CD4-positive, alpha-beta T cell treated with Interleukin-10 for 1 hour (primary cell): ENCODE measurements at places on chromosomes 6 and 20.

DNA sequence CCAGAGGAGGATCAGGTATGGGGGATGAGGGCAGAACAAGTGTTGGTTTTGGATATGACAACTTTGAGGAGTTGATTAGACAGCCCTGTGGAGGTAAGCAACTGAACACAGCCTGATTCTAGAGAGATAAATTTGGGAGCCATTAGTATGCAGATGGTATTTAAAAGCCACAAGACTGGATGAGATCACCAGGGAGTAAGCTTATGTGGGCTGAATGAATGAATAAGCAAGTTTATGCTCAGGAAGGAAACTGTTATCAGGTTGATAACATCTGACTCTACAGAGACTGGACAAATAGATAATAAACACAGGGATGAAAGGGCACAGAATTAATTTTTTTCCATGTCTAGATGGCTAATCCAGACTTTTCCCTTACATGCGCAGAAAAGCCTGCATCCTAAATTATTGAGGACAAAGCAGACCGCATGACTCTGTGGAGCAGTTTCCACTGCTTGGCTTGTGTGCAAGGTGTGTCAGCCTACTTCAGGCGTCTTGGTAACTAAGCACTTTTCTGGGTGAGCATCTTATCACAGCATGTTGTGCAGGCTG, 150.6 kb downstream of the GJA10 start:
- DNase-seq = no peak

- DNase-seq = no peak
Observed at GRCh38 chr6:28809947-28810658, 113.7 kb downstream of the TRIM27 start.

GRCh38 chr20:13089950-13090469, 81.2 kb downstream of the SPTLC3 start:
- DNase-seq = no peak

GRCh38 chr6:1109134-1109533, 202.8 kb upstream of the FOXQ1 start:
- no peak for DNase-seq

- no peak for DNase-seq
Observed at GRCh38 chr6:128138694-128139093, 237.8 kb upstream of the THEMIS start.

GRCh38 chr6:56724455-56724854, 81.8 kb upstream of the DST start:
- no peak for DNase-seq

- no peak for DNase-seq
Observed at GRCh38 chr6:100833972-100834574, 47.1 kb downstream of the ASCC3 start.

GRCh38 chr6:157906537-157907061, 75.1 kb upstream of the SYNJ2 start:
- no peak for DNase-seq

GRCh38 chr20:63696628-63697356, at the start of gene TNFRSF6B:
TSS of gene TNFRSF6B (plus strand) at chr20:63696652. CDS start at chr20:63696768, 116 bp downstream.
- no peak for DNase-seq

GRCh38 chr20:41553142-41553879, 64.9 kb downstream of the CHD6 start:
- DNase-seq = no peak

DNA sequence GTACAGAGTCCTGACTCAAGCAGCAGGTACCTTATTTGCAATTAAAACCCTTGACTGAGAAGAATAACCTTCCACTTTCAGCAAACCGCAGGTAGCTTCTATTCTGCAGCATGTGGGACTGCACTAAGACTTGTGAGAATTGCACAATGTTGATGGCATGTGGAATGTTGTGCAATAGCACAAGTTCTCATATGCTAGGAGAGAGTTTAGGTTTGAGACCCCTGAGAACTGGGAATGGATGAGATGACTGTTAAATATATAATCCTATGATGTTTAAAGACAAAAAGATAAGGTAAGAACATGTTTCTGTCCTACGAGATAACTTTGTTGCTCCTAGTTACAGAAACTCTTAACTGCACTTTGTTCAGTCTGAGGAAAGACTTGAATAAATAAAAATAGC, 194.6 kb downstream of the OTOR start:
- no peak for DNase-seq

DNA sequence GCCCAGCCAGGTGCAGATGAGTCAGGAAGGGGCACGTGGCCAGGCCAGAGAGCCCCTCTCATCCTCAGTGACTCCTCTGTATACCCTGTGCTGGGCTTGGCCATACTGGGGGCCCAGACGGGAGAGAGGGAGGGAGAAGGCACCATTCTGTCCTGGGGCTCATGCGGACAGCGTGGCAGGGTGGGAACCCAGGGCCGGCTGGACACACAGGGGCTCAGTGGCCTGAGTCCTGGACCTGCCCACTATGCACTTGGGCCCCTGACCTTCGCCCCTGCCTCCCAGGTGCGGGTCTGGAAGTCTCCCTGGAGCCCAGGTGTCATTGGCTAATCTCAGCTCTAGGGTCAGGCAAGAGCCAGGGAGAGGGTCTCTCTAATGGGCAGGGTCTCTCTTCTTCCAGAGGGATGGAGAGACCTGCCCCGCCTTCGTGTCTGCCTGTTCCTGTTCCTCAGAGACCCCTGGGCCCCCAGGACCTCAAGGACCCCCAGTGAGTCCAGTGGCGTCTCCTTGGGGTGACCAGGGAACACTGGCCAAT, 27.7 kb downstream of the COL20A1 start:
- no peak for DNase-seq

GRCh38 chr6:87799651-87800050, 97.6 kb upstream of the AKIRIN2 start:
- no peak for DNase-seq

GRCh38 chr6:1255636-1256365, 56.1 kb upstream of the FOXQ1 start:
- no peak for DNase-seq

DNA sequence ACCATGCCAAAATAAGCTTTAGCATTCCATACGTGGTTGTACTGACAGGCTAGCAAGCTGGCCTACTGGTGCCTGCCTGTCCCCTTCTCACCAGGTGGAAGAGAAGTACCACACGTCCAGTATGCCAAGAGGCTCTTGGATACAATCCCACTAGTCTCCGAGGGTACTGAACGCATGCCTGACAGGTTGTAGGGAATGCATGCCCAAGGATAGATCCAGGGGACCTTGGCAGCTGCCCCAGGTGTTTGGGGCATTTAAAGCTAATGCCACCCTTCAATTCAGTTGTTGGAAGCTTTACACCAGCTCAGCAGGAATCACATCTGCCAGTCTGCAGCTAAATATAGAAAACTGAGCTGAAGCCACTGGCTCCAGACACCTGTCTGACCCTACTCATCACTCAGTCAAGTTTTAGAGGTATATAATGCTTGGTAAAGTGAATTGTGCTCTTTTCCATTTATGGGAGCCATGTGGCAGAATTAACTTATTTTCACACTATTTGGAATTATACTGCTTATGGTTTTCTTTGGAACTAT, 4.9 kb downstream of the TUBB2B start:
- DNase-seq = no peak

DNA sequence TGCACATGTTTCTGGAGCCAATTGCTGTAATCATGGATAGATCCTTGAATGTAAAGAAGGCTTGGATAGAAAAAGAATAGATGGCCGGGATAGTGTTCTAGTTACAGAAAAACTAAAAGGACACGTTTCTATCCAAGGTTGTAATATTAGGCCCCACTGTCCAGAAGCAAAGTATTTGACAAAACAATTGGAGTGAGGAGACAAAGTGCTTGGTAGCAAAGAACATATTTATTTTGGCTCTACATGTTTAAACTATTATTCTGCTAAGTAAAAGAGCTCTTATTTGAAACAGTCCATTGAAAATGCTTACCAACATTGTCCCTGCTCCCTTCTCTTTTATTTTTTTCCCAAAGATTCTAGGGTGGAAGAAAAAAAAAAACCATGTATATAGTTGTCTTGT, 94.4 kb downstream of the MYO6 start:
- no peak for DNase-seq

DNA sequence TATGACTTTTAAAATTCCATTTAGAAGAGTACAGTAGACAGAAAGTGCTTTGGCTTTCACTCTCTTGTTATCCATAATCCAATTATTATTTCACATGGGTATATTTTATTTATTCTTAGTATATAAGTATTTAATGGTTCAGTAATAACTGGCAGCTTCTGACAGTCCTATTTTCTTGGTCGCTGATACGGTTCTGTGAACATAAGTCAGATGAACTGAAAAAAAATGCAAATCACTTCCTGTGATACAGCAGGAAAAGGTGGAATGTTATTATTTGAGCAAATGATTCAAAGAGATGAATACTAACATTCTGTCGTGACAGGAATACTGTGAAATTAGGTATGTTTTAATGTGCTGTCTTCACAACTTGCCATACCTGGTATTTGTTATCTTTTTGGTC, 132.3 kb downstream of the ARHGAP18 start:
- DNase-seq = no peak

DNA sequence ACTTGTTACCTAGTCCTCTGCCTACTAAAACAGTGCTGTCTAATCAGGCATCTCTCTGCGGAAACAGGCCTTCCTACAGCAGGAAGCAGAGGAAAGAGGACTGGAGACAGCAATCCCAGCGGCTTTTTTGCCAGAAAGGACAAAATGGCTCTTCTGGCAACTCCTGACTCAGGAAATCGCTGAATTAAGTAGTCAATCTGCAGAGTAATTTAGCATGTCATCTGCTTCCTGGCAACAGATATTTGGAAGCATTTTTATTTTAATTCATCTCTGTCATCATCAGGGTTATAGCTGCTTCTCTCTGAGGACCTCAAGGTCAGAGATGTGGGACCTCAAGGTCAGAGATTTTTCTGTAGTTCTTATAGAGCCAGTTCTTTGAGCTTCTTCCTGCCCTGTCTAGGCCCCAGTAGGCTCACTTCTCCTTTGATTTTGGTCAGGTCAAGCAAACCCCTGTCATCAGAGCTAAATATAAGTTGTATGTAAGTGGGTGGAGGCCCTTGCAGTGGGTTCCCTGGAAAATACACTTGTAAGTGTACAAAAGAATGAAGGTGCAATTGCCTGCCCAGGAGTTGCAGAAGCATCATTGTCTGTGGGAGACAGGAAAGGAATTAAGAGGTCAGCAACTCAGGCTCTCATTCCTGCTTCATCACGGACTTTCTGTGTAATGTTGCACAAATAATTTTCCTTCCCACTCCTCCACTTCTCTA, 229.4 kb downstream of the ALDH8A1 start:
- DNase-seq = no peak

DNA sequence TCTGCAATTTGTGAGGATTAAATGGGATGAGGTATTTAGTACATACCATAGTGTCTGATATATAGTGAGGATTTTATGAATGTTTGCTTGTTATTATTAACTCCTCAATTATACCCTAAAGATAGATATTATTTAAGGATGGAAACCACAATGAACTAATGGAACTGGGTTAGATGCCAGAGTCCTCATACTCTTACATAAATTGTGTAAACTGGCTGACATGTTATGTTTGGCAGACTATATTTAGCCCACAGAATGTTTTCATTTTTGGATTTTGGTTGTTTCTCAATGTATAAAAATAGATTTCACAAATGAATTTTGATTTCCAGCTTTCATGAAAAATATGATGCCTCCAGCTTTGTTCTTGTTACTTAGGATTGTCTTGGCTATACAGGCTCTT, 37.6 kb downstream of the HTR1B start:
- DNase-seq = no peak

DNA sequence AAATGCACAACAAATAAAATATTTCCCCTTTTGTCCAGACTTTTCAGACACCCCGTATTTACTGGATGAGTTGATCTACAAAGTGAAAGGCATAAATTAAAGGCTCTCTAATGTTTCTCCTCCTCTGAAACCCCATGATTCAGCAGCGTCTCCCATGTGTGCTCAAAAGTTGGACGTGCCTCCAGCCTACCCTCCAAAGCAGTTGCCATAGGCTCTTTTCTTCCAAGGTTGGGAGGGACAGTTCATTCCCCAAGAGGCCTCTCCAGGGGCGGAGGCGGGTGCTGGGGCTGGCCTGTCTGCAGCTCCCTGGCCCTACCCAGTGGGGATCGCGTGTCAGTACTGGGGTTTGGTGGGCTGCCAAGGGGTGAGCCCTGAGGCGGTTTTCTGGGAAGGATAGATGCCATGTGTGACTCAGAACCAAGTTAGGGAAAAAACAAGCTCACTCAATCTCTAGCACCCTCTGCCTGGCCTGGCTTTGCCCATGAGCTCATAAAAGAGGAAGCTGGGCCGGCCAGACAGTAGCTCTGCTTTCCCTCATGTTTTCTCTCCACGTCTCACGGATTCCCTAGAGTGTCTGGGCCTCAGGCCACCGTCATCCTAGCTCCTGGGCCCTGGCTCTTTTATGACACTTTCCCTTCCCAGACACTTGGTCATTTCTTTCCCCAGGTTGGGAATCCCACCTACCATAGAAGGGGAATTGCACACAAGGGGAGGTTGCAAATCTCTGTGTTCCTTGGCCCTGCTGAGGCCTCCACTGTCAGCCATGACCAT, 8.0 kb upstream of the IER3 start:
- no peak for DNase-seq

- DNase-seq = no peak
Observed at GRCh38 chr6:39593646-39594045, 131.6 kb downstream of the KIF6 start.

- DNase-seq = no peak
Observed at GRCh38 chr6:147551976-147552375, 43.5 kb downstream of the SAMD5 start.

DNA sequence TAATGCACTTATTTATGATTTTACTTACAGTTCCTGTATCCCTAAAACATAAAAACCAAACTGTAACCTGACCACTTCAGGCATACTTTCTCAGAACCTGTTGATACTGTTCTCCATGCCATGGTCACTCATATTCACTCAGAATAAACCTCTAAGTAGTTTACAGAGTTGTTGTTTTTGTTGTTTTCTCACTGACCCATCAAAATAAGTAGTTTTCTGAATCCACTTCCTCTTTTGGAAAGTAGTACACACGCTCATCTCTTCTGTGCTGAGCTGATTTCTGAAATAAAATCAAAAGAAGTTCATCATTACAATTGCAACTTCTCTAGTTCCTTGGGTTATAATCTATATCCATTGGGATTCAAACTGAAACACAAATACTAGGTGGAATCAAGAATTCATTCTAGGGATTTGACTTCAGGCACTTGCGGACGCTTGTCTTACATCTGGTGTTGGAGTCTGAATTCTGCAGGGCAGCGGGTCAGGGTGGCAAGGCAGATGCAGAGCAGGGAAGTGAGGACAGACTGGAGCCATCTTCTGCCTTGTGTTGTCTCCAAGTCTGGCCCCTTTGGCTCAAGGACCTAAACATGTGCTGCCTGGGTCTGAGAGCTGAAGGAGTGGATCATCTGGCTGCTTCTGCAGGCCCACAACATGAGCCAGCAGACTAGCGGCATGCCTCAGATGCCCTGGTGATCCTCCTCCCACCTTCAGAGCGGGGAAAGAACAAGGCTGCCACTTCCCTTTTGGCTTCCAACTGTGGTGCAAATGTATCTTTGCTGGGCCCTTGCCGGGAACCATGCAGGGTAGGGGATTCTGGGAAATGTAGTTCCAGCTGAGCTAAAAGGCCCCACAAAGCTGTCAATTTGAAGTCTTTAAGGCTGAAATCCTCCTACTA, 167.9 kb upstream of the MYLIP start:
- DNase-seq = no peak

- no peak for DNase-seq
Observed at GRCh38 chr6:28871335-28872156, 52.2 kb downstream of the TRIM27 start.
